ENCODE measurements at places on chromosomes 12 and 14.
A peak's percentile ranks its signal among the peaks of the same experiment; 100 is the strongest.

GRCh38 chr12:690466-690865 lies 27.2 kb upstream of the NINJ2 start:
- DNase-seq = no peak

DNA sequence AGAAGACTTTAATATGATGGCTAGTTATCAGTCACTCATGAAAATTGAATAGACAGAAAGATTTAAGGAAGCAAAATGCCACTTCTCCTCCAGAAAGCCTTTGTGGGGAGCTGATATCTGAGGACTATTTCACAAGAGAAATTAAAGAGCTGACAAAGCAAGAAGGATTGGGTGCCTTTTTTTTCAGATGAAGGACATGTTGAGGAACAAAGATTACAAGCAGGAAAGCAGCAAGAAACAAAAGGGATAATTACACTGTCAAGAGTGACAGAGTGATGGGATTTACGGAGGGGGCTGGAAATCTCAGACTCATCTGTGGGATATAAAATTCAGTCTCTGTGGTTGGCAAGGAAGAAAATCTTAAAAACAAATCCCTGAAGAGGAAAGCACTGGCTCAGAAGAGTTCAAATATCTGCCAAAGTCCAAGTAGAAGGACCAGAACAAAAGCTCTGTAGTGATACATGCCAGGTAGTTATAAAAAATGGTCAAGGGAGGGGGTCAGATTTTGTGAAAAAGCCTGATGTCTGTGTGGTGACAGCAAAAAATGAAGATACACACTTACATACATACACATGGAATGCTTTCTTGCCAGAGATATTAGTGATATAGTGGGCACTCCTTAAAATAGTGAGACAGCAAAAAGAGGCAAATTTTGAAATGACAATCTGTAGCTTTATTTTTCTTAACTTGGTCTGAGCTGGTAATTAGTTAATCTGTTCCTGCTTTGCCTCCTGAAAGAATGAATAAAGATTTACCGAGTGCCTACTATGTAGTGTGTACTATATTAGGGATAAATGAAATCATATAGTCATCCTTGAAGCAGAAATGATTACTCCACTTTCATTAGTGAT lies 62.9 kb downstream of the EPS8 start:
- no peak for DNase-seq

DNA sequence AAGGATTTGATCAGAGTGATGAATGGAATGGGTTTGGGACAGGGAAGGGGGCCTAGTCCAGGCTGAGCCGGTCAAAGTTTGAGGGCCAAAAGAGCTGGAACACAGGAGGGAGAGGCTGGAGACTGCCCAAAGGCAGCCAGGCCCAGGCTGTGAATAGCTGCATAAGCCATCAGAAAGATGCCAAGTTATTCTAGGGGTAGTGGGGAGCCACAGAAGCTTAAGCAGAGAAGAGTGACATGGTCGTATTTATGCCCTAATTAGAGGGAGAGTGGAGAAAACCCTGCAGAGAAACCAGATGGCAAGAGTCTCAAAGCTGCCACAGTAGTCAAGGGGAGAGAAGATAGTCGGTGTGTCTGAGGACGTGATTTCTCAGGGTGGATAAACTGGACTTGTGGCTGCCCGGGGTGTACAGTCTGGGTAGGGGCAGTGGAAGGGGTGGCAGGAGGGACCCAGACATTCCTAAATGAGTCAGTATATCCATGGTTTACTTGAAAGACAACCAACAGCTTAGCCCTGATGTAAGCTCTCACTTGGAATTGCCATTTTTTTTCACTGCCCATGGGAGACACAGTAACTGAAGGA lies 99.2 kb downstream of the PRICKLE1 start:
- DNase-seq = no peak

DNA sequence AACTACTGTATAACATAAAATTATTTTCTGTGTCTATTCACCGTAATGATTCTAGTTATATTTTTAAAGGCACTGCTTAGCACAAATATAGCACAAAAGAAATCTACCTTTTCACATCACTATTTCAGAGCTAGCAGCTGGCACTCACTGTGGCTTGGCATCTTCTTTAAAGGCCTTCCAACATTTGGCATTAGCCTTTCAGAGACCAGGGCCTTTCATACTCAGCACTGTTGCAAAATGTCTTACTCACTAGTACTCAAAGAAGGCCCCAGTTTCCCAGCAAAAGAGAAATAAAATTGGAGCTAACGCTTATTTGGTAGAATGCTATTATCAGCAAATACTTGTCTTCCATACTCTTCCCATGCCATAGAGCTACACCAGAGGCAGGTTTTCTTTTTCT lies 238.4 kb downstream of the MED13L start:
- DNase-seq = no peak

DNA sequence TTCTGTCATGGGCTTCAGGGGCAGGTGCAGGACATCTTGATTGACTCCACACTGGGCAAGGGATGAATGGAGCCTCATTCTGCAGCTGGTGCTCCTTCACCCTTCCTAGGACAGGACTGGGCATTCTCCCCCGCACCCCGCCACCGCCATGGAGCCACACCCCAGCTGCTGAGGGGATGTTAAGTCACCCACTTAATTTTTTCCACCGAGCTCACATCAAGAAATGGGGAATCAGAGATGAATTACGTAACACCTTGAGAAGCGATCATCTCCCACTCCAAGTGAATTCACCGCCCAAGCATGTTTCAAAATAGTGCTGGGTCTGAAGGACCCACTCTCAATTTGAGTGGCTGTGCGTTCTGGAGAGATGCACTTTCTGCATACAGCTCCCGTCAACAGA lies 94.2 kb downstream of the EML1 start:
- DNase-seq = no peak

GRCh38 chr12:80977346-80977745 lies 39.6 kb upstream of the LIN7A start:
- DNase-seq = no peak

GRCh38 chr12:116323406-116324386 lies 46.2 kb upstream of the MED13L start:
- no peak for DNase-seq

DNA sequence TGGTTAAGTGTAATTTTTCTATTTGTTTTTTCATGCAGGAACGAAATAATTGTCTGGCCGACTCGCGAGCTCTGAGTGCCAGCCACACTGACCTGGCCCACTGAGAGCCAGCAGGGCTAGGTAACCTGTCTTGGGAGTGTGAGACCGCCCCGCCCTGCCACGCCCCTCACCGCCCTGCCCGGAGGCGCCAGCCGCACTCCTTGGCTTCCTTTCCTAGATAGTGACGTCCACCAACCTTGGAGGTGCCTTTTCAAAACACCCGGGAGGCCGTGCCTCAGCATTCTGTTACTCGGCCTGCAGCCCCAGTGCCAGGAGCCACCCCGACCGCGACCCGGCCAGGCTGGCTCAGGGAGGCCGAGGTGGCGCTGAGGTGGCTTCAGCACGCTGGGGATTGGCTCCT lies 21.7 kb downstream of the XRCC3 start:
- no peak for DNase-seq

- DNase-seq = no peak
These were observed 105.1 kb downstream of the AKAP6 start for GRCh38 chr14:32434180-32434579.

- DNase-seq = no peak
These were observed 15.3 kb downstream of the TAOK3 start for GRCh38 chr12:118357257-118358007.

- no peak for DNase-seq
These were observed 35.2 kb upstream of the LHX5 start for GRCh38 chr12:113506867-113507266.

GRCh38 chr12:4164559-4165558 lies 108.7 kb upstream of the CCND2 start:
- DNase-seq = peak; percentile 75

DNA sequence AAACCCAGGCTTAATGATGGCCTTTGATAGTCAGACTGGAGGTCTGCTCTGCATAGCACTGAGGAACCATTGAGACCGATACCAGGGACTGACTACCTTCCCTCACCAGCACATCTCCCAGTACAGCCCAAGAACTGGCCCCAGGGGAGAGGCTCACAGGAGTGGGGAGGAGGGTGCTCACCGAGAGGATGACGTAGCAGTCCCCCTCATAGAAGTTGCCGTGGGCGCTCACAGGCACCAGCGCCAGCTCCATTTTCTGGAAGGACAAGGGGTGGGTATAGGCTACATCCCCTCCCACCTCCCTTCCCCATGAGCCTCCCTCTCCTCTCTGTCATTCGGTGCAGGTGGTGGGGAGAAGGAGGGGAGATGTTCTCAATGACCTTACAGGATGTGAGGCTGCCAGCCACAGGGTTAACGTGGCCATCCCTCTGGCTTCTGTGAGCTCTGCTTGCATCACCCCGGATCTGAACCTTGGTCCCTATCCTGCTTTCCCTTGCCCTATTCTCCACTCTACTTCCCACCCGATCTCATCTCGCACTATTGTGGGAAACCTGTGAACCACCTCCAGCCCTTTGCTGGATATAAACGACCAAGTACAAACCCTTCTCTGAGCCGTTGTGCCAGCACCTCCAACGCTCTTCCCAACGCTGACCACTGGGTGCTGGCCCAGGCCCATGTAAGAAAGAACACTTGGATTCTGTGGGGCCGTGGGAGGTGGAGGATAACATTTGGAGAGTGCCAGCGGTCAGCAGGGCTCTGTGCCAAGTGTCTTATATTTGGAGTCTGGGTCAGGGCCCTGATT lies 4.4 kb downstream of the AVIL start:
- DNase-seq = no peak

DNA sequence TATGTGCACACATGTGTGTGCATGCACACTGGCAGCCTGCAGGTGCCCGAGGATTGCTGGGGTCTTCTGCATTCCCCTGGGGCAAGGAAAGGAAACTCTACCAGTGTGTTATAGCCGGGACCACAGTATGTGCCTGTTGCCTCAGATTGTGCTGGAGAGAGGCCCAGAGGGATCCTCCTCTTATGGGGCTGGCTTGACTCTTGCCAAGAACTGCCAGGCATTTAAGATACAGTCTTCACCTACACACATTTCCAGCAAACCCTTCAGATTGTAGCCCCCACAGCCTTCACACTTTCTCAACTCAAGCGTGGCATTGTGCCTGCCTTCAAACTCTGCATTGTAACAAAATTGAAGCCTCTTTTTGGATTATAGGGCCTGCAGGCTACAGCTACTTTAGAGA lies 176.7 kb upstream of the DYRK2 start:
- DNase-seq = no peak

GRCh38 chr14:99252940-99253868 lies 18.8 kb downstream of the BCL11B start:
- no peak for DNase-seq

GRCh38 chr12:67475725-67476124 lies 172.8 kb upstream of the DYRK2 start:
- no peak for DNase-seq

GRCh38 chr12:4806439-4807115 lies 86.4 kb downstream of the GALNT8 start:
- no peak for DNase-seq

DNA sequence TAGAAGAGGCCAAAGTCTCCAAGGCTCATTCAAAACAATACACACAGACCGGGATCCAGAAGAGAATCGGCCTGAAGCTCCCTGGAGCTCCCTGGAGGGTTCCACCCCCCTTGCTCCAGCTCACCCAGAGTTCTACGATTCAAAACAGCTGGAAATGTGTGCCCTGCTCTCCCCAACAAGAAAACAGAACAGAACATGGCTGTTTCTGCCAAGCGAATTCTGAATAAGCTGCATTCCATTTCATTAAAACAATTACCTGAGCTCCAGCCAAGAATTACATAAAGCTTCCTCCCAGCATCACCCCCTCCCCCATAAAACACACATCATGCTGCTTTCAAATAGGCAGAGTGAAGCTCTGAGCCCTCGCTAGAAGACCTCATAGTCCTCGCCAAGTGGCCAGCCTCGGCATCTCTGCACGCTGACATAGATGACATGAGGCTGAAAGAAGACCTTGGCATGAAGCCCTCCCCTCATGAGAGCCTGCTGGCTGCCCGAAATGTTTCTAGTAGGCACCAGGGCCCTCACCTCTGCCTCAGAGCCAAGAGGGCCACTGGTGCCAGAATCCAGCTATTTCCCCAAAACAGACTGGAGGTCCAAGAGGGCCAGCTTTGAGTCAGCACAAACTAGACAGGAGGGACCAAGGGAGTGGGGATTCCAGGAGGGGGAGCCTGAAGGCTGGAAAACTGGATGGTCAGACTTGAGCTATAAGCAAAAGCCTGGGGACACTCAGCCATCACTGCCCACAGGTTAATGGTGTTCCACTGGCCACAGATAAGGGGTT lies 8.3 kb downstream of the PXN start:
- peak; percentile 94 for DNase-seq

DNA sequence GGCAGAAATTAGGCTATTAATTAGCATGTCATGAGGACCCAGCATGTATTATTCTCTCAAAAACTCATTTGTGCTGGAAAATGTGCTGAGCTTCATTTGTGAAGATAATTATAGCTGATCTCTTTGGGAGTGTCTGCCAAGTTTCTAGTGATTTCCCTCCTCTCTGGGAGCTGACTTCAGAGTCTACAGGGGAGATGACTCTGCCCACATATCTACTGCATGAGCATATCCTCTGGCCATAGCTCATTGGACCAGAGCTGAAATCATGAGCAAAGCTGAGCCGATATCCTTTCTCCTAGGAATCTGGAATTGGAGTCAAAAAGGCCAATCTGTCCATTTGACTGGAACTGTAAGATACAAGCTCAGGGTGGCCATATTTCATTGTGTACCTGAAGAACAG lies 5.9 kb downstream of the CCDC198 start:
- DNase-seq = no peak

DNA sequence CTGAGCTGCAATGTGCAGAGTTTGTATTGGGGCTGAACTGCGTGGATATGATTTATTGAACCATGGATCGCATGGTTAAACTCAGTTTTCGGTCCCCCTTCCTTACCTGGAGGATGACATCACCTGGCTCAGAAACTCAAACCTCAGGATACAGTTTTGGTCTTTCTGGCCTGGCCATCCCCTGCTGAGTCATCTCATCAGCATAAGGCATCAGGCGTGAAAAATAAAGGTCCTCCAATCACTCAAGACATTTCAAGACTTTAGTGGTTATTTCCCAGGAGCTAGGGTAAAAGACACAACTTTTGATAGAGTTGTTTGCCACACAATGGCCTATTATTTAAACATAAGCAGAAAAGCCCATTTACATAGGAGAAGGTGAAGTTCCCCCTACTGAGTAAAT lies 631.1 kb upstream of the TMEM132C start:
- DNase-seq = no peak

DNA sequence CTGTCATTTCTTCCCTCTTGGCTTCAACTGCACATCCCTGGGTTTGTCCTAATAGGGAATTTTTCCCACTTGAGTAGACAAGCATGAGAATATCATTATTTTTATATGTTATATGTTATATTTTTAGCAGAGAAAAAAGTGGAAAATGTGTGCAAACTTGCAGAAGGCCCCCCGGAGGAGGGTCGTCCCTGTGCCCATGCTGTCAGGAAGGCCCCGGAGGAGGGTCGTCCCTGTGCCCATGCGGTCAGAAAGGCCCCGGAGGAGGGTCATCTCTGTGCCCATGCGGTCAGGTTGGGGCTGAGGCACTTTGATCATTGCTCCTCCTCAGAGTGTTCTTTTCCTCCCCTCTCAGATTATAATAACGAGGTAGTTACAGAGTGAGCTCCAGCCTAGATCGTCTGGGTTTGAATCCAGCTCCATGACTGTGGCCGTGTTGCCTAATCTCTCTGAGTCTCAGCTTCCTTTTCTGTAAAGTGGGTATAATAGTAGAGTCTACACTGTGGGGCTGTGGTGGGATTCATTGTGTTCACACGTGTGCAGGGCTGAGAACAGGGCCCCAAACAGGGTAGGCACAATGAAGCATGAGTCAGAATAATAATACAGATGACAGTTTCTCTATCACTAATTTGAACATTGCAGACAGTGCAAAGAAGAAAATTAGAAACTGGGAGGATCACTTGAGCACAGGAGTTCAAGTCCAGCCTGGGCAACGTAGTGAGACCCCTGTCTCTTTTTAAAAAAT lies 33.4 kb downstream of the ELK3 start:
- DNase-seq = no peak
